ENCODE measurements at places on chromosomes 3 and 15. TPM values are rescaled to one million over a fixed set of nuclear protein-coding genes. Genes with fewer than 3 reads are reported as not detected.

Gene PP2D1
- not detected for total RNA-seq

Gene ZNF35
- total RNA-seq = 14.4 TPM

Gene SLCO2A1
- under 0.01 TPM for total RNA-seq

Gene GABRG3
- not detected for total RNA-seq

Gene ANO10
- total RNA-seq = 90.9 TPM

Gene CORO2B
- 26.7 TPM for total RNA-seq

Gene PLXNA1
- 64.7 TPM for total RNA-seq
